ENCODE measurements at places on chromosomes 6 and 20.

DNA sequence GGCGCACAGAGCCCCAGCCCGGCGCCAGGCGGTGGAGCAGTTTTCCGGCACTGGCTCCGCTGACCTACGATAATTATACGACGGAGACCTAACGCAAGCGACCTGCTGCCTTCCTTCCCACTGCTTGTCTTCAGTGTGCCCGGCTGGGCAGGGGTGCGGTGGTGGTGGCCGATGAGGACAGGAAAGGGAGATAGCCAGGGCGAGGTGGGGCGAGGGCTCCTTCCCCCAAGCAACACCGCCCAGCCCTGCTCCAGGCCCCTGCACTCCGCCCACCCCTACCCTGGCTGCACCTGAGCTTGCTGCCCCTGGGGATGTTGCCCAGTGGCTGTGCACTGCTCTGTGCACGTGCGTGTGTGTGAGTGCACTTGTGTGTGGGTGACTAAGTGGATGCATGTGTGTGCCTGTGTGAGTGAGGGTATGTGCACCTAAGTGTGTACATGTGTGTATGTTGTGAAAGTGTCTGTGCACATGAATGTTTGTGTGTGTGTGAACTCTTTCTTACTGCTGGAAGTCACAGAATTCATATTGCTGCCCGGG is 42.6 kb upstream of the IRF4 start:
- DNase-seq: no peak

DNA sequence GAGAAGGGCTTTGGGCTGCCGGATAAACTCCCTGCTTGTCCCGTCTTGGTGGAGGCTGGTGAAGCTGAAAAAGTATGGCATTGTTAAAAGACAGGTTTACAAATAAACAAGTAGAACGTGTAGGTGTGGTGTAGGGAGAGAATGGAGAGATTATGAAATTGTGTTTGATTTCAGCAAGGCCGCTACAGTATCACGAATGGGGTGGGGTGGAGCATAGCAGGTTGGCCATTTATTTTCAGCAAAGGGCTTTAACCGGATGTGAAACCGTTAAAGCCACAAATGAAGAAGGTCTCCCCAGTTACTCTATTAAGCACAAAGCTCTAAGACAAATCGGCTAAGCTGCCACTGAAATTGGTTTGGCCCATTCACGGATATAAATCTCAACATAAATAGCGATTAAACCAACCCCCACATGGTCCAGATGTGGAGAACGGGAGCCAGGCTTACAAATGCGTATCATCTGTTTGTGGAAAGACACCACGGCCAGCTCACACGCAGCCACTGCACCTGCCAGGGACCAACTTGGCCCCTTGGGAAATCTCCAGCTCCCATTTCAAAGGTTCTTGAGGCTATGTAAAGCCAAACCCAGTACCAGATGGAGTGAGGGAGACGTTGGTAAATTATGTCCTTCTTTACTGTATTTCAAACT is 94.0 kb downstream of the ZMYND8 start:
- no peak for DNase-seq

DNA sequence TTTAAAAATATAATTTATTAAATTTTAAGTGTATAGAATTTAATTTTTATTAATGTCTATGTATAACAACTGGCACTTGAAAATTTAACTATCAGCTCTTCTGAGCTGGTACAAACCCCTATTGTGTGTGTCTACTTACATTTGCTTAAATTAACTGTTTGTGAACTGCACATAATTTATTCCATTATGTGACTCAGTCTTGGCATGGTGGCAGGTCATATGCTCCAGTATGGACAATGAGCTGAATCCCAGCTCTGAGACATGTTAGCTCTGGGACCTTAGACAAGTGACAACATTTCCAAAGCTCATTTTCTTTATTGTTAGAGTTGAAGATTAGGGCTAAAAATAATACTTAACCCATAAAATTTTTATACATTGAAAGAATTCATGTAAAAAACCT is 526.1 kb upstream of the MARCKS start:
- DNase-seq: no peak

DNA sequence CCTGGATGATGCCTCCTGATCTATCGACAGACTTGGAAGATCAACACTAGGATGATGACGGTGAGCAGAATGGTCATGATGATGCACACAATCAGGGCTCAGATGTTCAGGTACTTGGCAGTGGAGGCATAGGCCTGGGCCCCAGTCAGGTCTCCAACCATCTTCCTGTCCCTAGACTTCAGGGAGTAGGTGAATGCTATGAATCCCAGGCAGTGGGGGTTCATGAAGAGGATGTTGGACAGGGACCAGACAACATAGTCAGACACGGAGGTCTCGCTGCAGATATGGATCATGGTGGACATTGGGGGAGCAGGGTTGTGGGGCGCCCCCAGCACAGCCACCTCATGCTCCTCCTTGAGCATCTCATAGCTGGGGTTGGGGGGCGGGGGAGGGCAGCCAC is 27.5 kb downstream of the HLA-F start:
- DNase-seq: no peak

- DNase-seq: no peak
Measured at GRCh38 chr6:134678436-134678889, 271.4 kb downstream of the ALDH8A1 start.

DNA sequence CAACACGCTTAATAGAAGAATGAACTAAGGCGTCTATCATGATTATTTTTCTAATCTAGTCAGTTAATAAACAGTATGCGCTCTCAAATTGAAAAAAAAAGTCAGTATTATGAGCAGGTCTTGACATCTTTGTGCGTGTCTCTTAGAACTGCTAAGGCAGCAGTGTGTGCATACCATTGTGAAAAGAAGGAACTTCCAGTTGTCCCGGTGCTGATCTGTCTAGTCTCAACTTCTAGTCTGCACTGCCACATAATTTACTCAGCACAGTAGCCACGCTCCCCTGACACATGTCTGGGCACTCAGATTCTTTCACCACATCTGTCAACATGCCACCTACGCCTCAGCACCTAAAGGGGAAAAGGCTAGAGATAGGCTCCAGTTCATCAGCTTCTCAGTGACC is 61.1 kb upstream of the SPDEF start:
- DNase-seq: no peak

DNA sequence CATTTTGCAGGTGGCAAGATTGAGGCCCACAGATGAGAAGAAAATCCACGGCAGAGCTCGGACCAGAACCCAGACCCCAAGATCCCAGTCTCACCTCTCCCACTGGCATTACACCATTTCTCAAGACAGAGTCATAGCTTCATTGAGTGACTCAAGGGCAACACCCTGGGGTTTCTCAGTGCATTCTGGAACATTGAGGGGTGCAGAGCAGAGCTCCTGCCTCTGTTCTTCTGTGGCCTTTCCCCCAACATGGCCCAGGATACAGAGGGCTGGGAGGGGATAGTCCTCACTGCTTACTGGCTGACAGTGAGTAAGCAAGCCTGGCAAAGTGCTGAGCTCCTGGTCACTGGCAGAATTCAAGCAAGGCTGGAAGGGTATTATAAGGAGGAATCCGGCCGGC is 74.0 kb downstream of the MDGA1 start:
- DNase-seq: no peak

DNA sequence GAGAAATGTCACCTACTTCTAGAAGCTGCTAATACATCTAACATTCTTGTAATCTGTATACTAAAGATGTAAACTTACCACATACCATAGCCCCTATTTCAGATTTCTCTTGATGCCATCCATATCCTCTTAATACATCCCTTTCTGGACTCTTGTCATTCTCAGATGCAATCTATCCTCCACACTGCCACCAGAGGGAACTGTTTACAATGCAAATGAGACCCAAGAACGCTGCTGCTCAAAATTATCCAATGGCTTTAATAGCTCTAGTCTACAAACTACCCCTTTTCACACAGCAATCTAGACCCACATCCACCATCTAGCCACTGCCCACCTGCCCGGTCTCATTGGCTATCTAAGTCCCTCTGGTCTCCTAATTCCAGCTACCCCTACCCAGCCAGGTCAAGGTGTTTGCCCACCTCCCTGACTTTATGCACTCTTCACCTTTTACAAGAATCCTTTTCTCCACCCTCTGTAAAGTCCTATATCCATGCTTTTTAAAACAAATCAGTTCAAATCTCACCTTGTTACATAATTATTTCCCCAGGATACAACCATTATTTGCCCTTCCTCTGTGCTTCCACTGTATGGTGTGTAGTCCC is 14.8 kb downstream of the FAXC start:
- peak; percentile 72 for DNase-seq

DNA sequence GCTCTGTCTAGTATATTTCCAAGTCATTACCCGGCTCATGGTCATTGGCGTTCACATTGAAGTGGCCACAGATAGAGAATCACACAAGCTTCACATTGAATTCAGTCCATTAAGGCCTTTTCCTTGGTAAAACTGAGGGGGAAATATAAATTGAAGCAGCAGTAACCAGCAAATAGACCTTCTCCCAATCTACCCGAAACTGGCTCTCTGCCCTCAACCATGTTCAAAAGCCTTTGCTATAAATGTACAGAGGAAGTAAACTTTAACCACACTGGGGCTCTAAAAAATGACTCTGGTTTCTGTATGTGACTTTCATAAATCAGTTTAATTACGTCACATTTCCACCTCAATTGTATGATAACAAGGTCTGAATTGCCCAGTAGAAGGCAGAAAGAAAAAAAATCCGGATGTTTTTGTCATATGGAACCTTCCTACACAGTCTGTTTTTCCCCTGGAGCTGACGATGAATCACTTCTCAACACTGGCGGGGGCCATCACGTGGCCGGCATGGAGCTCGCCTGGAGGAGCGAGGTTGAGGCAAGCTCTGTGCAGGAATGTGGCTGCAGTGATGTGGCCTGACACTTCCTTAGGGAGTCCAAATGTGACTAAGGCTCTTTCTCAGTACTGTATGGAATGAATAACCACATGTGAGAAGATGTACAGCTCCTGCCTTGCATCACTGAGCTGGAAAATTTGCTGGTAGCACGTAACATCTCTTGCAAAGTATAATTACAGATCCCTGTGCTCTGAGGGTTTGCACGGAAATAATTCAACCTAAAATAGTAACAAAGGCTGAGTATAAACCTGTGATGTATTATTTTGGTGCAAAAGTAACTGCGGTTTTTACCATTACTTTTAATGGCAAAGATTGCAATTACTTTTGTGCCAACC is 58.6 kb upstream of the SNX9 start:
- DNase-seq: peak; percentile 74

DNA sequence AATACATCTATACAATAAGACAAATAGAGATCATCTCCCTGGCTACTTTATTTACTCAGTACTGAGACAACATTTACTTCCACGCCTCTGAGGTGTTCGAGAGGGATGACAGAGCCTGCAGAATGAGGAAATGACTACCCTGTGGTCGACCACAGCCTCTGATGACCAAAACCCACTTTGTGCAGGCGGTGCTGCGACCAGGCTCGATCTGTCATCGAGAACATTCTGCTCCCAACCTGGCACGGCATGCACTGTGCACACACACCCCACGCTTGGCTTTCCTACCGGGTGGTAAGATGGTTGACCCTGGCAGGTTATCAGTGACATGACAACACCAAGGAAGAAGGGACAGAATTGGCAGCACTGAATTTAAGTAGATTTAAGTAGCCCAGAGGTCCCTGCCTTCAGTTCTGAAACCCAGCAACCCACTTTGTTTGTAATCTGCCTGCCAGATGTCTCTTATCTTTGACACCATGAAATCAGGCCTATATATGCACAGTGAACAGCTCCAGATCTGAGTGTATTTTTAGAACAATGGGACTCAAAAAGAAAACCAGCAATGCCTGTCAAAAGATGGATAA is 42.6 kb downstream of the TTI1 start:
- no peak for DNase-seq

DNA sequence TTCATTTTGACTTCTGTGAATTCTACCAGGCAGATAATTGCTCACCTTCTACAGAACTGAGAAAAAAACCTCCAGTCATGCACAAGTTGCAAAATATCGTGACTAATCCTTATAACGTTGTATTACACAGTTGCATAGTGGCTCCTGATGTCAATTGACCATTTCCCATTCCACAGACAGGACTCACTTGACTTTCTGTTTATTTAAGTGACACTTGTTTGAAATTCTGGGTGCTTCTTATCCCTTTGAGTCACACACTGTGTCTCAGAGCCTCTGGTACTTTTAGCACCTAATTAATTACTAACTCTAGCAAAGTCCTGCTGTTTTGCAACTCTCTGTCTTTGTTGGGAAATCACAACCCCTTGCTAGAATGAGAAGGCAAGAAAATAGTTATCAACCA is 16.2 kb upstream of the RSPO3 start:
- DNase-seq: no peak

DNA sequence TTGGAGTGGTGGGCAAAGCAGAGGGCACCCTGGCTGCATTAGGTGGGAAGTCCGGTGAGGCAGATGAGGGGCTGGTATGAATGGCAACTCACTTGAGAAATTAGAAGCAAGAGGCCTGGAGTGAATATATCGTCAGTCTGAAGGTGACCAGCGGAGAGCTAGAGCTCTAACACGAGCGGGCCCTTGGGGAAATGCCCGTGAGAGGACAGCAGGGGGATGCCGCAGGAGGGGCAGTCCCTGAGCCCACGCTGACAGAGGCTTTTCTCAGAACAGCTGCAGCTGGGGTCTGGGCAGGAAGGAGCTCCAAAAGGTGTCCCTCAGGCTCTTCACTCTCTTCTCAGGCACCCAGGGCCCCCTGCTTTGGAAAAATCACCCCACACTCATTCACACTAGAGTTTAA is 32.0 kb upstream of the CD93 start:
- no peak for DNase-seq

DNA sequence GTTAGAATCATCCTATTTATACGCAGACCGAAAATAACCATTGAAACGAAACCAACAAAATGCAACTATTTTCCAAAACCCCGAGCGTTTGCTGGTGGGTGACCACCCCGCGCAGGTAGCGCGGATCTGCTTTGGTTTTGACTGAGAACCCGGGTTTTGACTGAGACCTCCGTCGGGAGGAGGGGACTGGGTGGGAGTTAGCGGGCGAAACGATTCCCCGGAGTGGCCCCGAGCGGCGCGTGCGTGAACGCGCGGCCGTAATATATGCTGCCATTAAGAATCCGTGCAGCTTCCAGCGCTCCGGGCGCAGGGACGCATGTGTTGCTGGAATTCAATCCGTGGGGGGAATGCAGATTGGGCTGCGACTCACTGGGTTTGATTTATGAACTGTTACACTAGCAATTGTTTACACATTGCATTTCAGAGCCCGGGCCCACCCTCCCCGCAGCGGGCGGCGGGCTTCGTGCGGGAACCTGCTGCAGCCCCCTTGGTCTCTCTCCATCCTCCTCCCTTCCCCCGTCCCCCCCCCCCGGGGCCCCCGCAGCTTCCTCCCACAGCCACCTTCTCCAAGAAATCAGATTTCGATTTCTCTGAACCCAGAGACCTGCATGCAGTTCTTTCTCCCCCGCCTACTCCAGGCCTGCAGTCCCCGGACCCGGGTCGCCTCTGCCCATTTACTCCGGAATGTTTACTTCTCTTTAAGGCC is 9.9 kb downstream of the NRN1 start:
- DNase-seq: peak; percentile 75

GRCh38 chr6:111614833-111615582 is 9.3 kb upstream of the TRAF3IP2 start:
- DNase-seq: peak; percentile 90

DNA sequence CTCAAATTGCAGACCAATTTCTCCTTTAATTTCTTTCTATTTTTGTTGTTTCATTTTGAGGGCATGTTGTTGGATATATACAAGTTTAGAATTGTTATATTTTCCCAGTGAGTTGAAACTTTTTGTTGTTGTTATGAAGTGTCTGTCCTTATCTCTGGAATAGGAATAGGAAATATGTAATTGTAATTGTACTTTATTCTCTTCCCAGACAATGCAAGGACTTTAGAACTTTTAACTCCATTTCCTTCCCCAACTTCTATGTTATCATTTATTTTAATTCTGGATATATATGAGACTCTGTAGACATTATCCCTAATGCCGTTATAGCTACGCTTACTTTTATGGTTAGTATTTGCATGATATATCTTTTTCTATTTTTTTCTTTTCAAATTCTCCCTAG is 12.4 kb downstream of the SERPINB1 start:
- no peak for DNase-seq

- no peak for DNase-seq
Measured at GRCh38 chr20:58033026-58033536, 195.4 kb downstream of the ANKRD60 start.

Data from endodermal cell (in vitro differentiated cells).